H1 (cell line): ENCODE measurements at places on chromosomes 2 and 18.
A peak's percentile ranks its signal among the peaks of the same experiment; 100 is the strongest.

DNA sequence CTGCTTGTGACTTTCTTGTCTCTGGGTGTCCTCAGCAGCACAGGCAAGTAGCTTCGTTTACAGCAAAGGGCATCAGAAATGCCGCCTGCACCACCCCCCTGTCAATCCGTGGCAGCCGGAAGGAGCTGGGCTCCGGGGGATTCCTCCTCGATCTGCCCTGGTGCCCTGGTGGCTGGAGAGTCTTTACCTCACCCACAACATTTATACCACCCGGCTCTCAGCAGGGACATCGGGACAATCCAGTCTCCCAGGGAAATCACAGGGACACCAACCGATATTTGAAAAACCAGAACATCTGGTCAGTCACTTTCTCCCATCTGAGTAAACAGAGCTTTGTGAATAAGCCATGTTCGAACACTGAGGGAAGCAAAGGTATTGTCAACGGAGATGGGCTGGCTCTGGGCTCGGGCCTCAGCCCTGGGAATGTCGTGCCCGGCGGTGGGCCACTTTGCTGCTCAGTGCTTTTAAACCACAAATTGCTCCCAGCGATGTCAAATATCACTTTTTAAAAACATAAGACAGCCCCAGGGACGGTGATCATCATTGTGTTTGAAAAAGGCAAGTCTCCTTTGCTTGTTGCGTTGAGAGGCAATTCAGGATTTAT, 210.0 kb upstream of the SALL3 start:
- DNase-seq: no peak

- DNase-seq: no peak
Measured at GRCh38 chr2:221377066-221377465, 195.0 kb downstream of the EPHA4 start.

- DNase-seq: no peak
Measured at GRCh38 chr2:15730545-15731212, 139.0 kb downstream of the DDX1 start.

DNA sequence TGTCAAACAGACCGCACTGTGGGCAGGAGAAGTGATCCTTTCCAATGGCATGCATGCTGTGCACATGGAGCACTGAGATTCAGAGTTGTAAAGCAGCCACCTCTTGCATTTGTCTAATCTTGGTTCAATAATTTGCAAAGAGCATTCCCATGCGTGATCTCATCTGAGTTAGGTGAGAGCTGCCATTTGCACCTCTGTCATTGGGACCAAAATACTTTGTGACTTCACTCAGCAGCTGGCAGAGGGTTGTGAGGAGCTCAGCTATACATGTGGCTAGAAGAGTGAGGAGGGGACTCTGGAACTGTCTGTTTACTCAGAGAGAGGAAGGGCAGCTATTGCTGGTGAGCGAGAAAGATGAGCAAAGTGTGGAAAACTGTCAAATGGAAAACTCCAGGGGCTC, 265.1 kb upstream of the TNP1 start:
- DNase-seq: no peak

GRCh38 chr2:198825534-198825933, 632.2 kb downstream of the SATB2 start:
- DNase-seq: no peak

- peak; percentile 65 for DNase-seq
Measured at GRCh38 chr2:208406474-208407451, at the start of gene PTH2R. PTH2R (plus strand) TSS chr2:208406792; CDS start chr2:208407044, 252 bp downstream.

DNA sequence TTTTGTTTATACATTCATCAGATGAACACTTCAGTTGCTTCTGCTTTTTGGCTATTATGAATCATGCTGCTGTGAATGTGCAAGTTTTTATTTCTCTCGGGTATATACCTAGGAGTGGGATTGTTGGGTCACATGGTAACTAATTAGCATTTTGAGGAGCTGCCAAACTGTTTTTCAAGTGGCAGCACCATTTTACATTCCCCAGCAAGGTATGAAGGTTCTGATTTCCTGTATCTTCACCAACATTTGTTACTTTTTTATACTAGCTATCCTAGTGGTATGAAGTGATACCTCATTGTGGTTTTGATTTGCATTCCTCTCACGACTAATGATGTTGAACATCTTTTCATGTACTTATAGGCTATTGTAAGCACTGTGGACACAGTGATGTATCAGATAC, 53.9 kb downstream of the DYNC1I2 start:
- DNase-seq: no peak

- no peak for DNase-seq
Measured at GRCh38 chr2:74186038-74186437, 7.4 kb upstream of the MOB1A start.

GRCh38 chr18:6785001-6785400, 55.5 kb downstream of the ARHGAP28 start:
- DNase-seq: no peak

- no peak for DNase-seq
Measured at GRCh38 chr2:196592331-196592910, 47.1 kb upstream of the CCDC150 start.

DNA sequence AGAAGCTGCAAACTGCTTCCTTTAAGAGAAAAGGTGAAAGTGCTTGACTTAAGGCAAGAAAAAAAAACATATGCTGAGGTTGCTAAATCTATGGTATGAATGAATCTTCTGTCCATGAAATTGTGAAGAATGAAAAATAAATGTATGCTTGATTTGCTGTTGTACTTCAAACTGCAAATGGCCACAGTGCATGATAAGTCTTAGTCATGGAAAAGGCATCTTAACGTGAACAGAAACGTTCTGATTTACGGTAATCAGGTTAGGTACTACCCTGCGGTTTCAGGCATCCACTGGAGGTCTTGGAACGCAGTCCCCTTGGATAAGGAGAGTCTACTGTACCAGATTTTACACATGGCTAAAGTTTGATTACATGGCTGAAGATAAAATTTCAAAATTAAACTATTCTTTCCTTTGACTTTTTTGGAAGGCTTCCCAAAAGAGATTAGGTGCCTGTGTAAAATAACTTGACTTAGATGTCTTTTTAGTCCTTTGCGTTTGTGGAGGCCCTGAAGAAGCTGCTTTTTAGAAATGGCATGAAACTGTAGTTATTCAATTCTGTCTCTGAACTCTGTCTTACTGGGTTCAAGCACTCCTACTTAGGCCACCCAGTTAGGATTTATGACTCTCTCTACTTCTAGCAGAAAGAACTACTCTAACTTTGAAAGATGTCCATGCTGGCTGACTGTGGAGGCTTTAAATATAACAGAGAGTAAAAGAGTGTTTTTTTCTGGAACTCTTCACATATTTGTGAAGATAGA, 35.9 kb upstream of the SCN9A start:
- DNase-seq: no peak

GRCh38 chr18:49177071-49177470, 226.3 kb upstream of the SMAD7 start:
- no peak for DNase-seq

GRCh38 chr2:85911814-85912692, 23.3 kb upstream of the ST3GAL5 start:
- no peak for DNase-seq

GRCh38 chr2:675982-676646, 1.1 kb downstream of the TMEM18 start:
- DNase-seq: peak; percentile 76

- no peak for DNase-seq
Measured at GRCh38 chr18:49547701-49548100, 14.2 kb upstream of the LIPG start.

GRCh38 chr18:25873833-25874232, 216.6 kb downstream of the SS18 start:
- no peak for DNase-seq

GRCh38 chr18:53937037-53937436, 287.4 kb downstream of the MBD2 start:
- no peak for DNase-seq

DNA sequence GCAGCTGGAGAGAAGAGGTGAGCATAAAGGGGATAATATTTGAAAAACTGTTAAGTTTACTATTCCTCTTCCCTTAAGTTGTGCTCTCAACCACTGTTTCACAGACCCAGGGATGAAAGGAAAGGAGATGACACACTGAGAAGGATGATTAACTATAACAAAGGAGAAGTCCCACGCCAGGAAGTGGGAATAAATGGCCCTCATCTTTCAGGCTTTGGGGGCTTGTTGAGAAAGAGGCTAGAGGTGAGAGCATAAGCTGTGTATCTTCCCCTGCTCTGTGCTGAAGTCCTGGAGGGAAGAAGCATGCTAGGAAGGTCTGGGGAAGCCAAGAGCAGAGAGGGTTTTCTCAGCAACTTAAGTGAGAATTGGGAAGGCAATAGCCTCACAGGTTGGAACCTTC, 399.1 kb upstream of the ATP5MC3 start:
- no peak for DNase-seq

- DNase-seq: no peak
Measured at GRCh38 chr2:213152065-213152794, 818 bp upstream of the IKZF2 start.

- no peak for DNase-seq
Measured at GRCh38 chr2:224287531-224287930, 114.4 kb downstream of the FAM124B start.

GRCh38 chr2:38835990-38836389, 39.7 kb downstream of the DHX57 start:
- DNase-seq: no peak

DNA sequence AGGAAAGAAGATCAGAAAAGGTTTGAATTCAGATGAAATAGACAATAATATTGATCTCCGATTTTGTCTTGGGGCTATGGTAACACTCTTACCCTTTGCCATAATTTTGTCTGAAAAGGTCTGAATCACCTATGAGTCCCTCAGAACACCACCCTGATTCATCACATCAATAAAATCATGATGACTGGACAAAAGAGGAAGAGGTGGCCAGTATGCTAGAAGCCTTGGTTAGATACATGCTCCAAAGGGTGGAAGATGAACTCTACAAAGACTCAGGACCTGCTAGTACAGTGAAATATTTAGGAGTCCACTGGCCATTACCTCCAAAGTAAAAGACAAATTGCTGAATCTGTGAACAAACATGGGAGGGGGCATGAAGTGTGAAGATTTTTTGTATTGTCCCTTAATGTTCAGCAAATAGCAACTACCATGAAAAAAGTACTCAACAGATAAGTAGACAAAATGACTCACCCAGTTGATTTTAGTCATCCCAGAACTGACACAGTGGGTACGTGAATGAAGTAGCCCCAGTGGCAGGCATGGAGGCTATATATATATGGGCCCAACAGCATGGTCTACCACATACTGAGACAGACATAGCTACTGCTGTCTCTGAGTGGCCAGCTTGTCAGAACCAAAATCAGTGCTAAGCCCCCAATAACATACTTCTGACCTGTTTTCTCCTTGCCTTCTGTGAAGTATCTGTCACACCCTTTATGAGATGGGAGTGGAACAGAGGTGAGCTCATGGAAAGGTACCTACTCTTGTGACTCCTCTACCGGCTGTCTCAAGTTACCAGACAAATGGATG, 36.5 kb upstream of the GLS start:
- DNase-seq: no peak

DNA sequence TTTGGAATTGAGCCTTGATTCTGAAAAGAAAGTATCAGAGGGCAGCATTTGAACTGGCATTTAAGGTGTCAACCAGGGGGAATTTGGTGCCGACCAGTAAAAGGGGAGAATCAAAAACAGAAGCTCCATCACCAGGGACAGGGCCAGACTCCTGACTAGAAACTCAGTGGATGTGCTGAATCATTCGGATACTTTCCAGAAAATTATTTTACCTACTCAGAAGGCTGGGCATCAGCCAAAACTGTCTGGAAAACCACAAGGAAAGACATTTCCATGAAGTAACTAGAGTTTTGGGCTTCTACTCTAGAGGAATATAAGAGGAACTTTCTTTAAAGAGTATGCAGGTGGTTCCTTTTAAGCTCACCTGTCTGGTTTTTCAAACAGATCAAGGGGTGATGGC, 756.6 kb downstream of the RNF144A start:
- no peak for DNase-seq

DNA sequence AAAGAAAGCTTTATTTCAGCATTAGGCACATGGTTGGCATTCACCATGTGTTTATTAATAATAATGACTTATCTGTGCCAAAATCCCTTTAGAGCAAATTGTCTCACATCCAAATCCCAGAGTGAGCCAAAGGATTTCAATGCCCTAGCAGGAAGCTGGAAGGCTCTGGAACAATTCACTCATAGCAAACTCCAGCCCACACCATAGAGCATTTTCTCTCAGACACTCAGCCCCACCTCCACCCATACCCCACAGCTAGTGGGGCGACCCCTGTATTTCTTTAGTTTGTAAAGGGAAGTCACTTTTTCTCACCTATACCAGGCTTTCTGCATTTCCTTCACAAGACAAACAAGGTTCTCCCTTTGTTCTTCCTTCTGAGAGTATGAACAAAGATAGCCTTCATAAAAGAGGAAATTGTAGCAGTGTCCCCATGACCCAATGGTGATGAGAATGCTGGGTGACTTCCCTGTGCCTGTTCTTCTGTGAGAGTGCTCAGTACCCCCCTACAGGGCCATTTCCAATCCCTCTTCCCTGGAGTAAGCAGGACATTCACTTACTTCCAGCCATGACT, 100.1 kb upstream of the APCDD1 start:
- no peak for DNase-seq

GRCh38 chr2:164565359-164565758, 55.9 kb downstream of the GRB14 start:
- DNase-seq: no peak

DNA sequence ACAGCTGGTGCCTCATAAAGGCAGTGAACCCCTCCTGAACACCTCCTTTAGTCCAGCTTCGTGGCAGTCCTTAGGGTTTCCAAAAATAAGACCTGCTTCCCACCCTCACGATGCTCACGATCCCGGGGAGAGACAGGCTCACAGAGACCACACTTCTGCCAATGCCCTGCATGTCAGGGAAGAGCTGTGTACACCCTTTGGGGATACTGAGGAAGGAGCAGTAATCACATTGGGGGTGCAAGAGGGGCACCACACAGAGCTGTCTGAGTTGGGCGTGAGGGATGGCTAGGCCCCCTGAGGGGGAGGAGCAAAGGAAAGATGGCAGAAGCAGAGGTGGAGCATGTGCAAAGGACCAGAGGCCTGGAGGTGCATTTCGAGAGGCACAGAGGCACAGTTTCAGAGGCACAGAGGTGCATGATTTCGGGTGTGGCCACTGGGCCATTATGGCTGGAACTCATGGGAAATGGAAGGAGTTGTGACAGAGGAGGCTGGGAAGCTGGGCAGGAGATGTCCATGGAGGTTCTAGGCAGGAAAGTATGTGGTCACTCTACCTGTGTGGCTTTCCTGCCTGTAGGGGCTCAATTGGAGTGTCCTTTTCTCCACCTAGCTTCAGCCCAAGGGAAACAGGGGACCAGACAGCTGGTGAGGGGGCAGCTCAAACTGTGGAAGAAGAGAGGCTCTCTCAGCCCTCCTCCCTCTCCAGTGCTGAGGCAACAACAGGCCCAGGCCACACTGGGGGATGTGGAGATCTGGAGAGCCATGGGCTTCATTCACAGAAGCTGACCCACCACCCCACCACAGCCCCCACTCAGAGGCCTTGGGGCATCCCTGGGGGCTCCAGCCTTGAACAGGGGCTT, 115.9 kb downstream of the CAPN13 start:
- peak; percentile 17 for DNase-seq
